ENCODE measurements at places on chromosomes 11 and 22. TPM values are rescaled to one million over a fixed set of nuclear protein-coding genes. Genes with fewer than 3 reads are reported as not detected.
A peak's percentile ranks its signal among the peaks of the same experiment; 100 is the strongest.

The CCDC179 gene
- total RNA-seq = not detected

The MMP10 gene
- total RNA-seq = not detected

The VWCE gene
- total RNA-seq = 0.18 TPM

The DDTL gene
- total RNA-seq = not detected

The OR10A2 gene
- not detected for total RNA-seq

The DDI1 gene
- total RNA-seq = not detected

The CRYAB gene
- total RNA-seq = 85.0 TPM

GRCh38 chr22:45163099-45163450 is 650 bp upstream of the NUP50 start:
- H3K4me3 ChIP-seq = peak overlapping the region; percentile 99
- no peak for DNase-seq
- peak overlapping the region; percentile 99 for H3K27ac ChIP-seq
- H3K36me3 ChIP-seq = no peaks in the 10 kb centered on the region
- H3K27me3 ChIP-seq = no peaks in the 10 kb centered on the region

GRCh38 chr11:71240061-71240690 is 12.2 kb downstream of the SHANK2 start:
- no peak for DNase-seq
- no peak overlapping the region for H3K4me3 ChIP-seq
- no peaks in the 10 kb centered on the region for H3K27me3 ChIP-seq
- no peaks in the 10 kb centered on the region for H3K36me3 ChIP-seq

DNA sequence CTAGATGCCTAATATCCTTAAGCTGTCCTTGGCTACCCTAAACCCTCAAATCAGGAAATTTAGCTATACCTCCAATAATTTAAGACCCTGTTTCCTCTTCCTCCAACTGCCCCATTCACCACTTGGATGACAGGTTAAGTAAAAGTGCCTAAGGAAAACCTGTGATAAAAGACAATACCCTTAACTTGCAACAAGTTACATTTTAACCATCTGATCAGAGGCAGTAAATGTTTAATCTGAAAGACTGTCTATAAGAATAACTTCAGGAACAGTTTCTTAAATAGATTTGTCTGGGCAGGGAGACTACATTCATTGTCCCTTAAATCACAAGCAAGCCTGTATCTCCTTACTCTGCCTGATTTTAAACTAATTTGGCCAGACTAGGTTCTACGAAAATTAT is 129.1 kb downstream of the APOL5 start:
- DNase-seq = no peak
- H3K36me3 ChIP-seq = no peaks in the 10 kb centered on the region
- no peak overlapping the region for H3K27ac ChIP-seq
- no peaks in the 10 kb centered on the region for H3K4me1 ChIP-seq
- H3K27me3 ChIP-seq = no peaks in the 10 kb centered on the region

GRCh38 chr22:45896153-45896951 is 80.6 kb downstream of the WNT7B start:
- no peak for DNase-seq
- peaks cover 45% of the 10 kb centered on the region for H3K4me1 ChIP-seq
- no peaks in the 10 kb centered on the region for H3K27me3 ChIP-seq
- peak overlapping the region; percentile 61 for H3K27ac ChIP-seq
- no peaks in the 10 kb centered on the region for H3K36me3 ChIP-seq
- H3K4me3 ChIP-seq = no peak overlapping the region

- H3K4me3 ChIP-seq = peak overlapping the region; percentile 89
- DNase-seq = no peak
- peak overlapping the region; percentile 93 for H3K27ac ChIP-seq
- no peaks in the 10 kb centered on the region for H3K27me3 ChIP-seq
- H3K4me1 ChIP-seq = peaks cover 62% of the 10 kb centered on the region
These were observed 716 bp downstream of the AMOTL1 start for GRCh38 chr11:94768602-94769541.

DNA sequence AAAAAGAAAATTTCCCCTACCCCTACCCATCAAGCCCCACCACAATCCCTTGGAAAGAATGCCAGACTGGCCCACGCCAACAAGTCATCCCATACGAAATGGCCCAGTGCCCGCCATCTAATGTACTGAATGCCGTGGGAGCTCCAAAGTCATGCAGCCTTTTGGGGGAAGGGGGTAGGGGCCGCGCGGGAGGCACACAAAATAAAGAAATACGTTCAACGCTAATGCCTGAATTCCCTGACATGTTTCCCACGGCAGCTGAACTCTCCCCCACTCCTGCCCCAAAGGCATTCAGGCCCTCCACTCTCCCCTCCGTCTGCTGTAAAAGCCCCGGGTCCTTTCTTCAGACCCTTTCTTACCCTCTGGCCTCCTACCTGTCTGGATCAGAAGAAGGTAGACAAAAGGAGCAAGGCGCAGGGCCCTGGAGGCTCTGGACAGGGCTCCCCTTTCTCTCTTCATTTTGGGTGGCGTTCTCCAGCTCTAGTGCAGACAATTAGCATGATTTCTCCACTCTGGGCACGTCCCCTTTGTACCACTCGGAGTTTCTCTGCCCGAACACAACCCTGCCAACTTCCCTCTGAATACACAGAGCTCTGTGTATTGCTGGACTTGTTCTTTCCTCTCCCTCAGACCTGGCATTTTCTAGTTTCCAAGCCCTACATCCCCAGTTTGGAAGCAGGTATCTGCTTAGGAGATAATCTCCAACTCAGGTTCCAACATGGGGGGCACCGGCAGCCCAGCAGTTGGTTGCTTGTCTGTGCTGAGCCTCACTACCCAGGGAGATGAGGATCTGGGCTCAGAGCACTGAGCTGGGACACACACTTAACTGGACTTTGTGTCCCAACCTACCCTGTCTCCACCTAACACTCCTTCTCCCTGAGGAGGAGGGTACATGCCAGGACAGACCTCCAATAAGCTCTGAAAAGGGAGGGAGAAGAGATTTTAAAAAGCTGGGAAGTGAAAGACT is at the start of gene HEPACAM:
HEPACAM (minus strand) TSS at position 500 of the 967 bp plus-strand sequence; CDS start at position 459, 41 bp downstream.
- no peaks in the 10 kb centered on the region for H3K4me1 ChIP-seq
- H3K27me3 ChIP-seq = no peaks in the 10 kb centered on the region
- DNase-seq = no peak
- no peaks in the 10 kb centered on the region for H3K36me3 ChIP-seq

- no peak overlapping the region for H3K27ac ChIP-seq
- no peaks in the 10 kb centered on the region for H3K4me1 ChIP-seq
- H3K4me3 ChIP-seq = no peak overlapping the region
- H3K27me3 ChIP-seq = no peaks in the 10 kb centered on the region
- DNase-seq = no peak
- no peaks in the 10 kb centered on the region for H3K36me3 ChIP-seq
These were observed 166.0 kb downstream of the TENM4 start for GRCh38 chr11:79274636-79275331.

DNA sequence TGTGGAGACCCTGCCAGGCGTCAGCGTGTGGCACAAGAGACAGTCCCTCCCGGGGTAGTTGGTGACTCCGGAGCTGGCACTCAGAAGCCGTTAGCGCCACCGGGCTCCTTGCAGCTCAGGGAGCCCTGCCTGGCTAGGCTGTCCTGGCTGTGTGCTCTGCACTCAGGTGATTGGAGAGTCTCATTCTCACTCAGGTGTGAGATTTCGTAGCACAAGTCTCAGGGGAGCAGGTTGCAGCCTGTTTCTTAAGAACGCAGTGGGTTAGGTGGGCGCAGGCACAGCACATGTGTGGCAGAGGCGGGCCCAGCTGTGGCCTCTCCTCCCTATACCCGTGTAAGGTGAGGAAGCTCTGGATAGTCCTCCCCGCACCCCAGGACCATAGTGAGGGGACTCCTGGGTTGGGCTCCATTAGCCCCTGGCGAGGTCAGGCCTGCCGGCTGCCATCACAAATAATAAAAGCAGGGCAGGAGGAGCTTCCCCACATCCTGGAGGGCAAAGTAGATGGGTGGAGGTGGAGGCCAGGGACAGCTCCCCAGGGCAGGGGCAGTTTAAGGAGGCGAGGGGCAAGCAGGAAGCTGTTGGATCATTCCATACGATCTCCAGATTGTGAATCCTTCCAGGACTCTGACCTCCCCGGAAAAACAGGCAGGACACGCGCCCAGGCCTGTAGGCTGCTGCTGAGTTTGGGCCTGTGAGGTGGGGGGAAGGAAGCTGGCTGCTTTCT is 39.4 kb downstream of the SBF1 start:
- H3K4me3 ChIP-seq = no peak overlapping the region
- peak overlapping the region; percentile 39 for H3K27ac ChIP-seq
- peaks cover 8% of the 10 kb centered on the region for H3K4me1 ChIP-seq
- no peak for DNase-seq
- H3K27me3 ChIP-seq = no peaks in the 10 kb centered on the region
- H3K36me3 ChIP-seq = peaks cover 45% of the 10 kb centered on the region

- H3K4me3 ChIP-seq = no peak overlapping the region
- H3K27ac ChIP-seq = no peak overlapping the region
- H3K36me3 ChIP-seq = no peaks in the 10 kb centered on the region
- H3K4me1 ChIP-seq = no peaks in the 10 kb centered on the region
These were observed 134.1 kb downstream of the UVRAG start for GRCh38 chr11:75949023-75949672.

DNA sequence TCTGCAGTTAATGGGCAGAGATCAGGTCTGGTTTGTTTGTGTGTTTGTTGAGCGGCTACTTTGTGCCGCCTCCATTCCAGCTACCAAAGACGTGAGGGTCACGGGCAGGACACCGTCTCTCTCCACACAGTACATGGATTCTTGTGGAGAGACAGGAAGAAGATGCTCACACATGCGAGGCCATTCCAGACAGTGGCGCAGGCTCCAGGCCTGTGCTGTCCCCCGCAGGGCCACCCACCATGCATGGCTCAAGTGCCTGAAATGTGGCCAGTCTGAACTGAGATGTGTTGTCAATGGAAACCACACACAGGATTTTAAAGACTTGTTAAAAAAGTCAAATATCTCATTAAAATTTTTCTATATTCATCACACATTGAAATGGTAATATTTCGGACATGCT is 848.3 kb downstream of the TBC1D22A start:
- H3K36me3 ChIP-seq = no peaks in the 10 kb centered on the region
- H3K27ac ChIP-seq = no peak overlapping the region
- no peaks in the 10 kb centered on the region for H3K27me3 ChIP-seq
- H3K4me1 ChIP-seq = no peaks in the 10 kb centered on the region
- no peak for DNase-seq

DNA sequence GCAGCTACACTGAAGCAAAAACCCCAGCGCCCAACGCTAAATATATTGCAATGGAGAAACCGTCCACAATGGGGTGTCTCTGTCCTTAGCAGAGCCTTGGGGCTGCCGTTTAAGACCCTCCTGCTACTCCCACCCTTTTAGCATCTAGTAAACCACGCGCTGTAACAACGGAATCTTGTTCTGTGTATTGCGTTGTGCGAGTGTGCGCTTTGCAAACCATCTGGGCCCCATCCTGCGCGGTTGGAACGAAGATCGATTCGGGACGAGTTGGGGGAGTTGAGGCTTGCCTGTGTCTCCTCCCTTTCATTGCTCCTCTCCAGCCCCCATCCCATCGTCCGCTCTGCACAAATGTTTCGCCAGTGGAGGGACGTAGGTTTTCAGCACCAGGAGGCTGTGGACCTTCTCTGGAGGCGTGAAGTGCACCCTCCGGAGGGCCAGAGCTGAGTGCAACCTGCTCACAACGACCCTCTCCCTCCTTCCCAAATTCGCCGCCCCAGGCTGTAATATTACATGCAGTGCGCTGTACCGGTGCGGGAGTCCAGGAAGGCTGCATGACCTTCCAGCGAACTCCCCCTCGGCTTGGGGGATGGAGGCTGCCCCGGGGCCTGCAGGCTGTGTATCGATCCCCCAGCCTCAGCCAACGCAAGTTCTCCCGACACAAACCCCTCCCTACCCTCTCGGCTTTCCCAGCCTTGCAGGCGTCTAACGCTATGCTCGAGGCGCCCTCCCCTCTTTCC is 1.6 kb upstream of the KMT2A start:
- no peak overlapping the region for H3K27ac ChIP-seq
- peaks cover 49% of the 10 kb centered on the region for H3K4me1 ChIP-seq
- H3K27me3 ChIP-seq = no peaks in the 10 kb centered on the region
- no peak for DNase-seq

DNA sequence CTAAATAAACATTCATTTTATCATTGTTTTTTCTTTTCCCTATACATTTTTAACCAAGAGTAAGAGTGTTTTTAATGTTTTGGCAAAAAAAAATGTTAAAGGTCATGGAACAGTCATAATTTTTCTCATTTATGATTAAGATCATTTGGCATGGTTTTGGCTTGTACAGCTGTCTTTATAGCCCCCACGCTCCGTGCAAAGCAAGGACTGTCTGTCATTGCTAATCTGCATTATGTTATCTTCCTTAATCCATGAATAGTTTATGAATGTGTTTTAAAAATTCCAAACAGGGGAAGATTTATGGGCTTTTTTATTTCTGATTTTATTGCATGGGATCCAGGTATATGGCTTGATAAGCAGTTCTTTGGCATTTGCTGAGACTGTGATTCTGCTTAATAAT is 28.1 kb downstream of the PGM2L1 start:
- H3K36me3 ChIP-seq = no peaks in the 10 kb centered on the region
- H3K4me1 ChIP-seq = no peaks in the 10 kb centered on the region
- no peak overlapping the region for H3K4me3 ChIP-seq
- H3K27ac ChIP-seq = no peak overlapping the region
- no peak for DNase-seq
- no peaks in the 10 kb centered on the region for H3K27me3 ChIP-seq

DNA sequence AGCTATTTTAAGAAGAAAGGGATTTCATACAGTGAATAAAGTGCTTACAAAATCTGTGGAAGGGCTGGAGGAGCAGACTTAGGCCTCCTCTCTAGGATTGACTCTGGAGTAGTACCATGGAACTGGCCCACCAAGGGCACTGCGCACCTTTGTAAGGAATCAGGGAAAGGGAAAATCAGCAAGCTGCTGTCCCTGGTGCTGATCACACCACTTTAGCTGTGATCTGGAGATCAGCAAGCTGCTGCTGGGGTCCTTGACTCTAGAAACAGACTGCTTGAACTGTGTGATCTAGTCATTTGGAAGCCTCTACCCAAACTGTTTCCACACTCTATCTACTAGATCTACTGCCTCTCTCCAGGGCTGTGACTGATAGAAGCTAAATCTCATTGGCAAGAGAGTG is 18.4 kb upstream of the TECTA start:
- no peaks in the 10 kb centered on the region for H3K4me1 ChIP-seq
- H3K36me3 ChIP-seq = peaks cover 22% of the 10 kb centered on the region
- H3K27ac ChIP-seq = no peak overlapping the region
- no peaks in the 10 kb centered on the region for H3K27me3 ChIP-seq

GRCh38 chr11:98572941-98573340 is 447.8 kb upstream of the CNTN5 start:
- H3K27me3 ChIP-seq = no peaks in the 10 kb centered on the region
- H3K4me3 ChIP-seq = no peak overlapping the region
- H3K27ac ChIP-seq = no peak overlapping the region
- DNase-seq = no peak

DNA sequence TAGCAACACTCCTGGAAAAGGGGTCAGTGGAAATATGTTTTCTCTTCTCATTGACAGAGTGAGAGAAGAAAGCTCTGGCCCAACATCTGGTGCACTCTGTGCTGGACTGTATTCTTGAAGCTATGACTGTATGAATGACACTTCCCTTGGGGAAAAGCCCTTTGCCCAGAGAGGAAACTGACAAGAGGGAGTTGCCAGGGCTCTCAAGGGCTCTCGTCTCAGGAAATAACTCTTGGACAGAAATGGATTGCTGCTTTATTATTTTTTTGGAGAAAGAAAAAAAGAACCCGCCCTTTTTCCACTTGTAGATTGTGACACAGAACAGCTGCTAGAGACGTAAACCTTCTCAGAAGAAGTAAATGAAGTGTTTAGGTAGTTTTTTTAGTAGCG is 11.4 kb downstream of the ETS1 start:
- H3K27me3 ChIP-seq = peaks cover 3% of the 10 kb centered on the region
- DNase-seq = no peak
- H3K4me1 ChIP-seq = peaks cover 20% of the 10 kb centered on the region
- no peak overlapping the region for H3K27ac ChIP-seq
- H3K36me3 ChIP-seq = no peaks in the 10 kb centered on the region
- H3K4me3 ChIP-seq = no peak overlapping the region

- no peak for DNase-seq
- H3K27me3 ChIP-seq = no peaks in the 10 kb centered on the region
- H3K4me3 ChIP-seq = no peak overlapping the region
- H3K27ac ChIP-seq = no peak overlapping the region
- no peaks in the 10 kb centered on the region for H3K36me3 ChIP-seq
- no peaks in the 10 kb centered on the region for H3K4me1 ChIP-seq
These were observed 155.3 kb downstream of the MIAT start for GRCh38 chr22:26812731-26813130.
